Neural progenitor cell (in vitro differentiated cells): ENCODE measurements at places on chromosomes 5 and 9. TPM values are rescaled to one million over a fixed set of nuclear protein-coding genes. Genes with fewer than 3 reads are reported as not detected.

Gene WWC1
- total RNA-seq = 6.3 and 6.7 TPM in 2 replicates

DNA sequence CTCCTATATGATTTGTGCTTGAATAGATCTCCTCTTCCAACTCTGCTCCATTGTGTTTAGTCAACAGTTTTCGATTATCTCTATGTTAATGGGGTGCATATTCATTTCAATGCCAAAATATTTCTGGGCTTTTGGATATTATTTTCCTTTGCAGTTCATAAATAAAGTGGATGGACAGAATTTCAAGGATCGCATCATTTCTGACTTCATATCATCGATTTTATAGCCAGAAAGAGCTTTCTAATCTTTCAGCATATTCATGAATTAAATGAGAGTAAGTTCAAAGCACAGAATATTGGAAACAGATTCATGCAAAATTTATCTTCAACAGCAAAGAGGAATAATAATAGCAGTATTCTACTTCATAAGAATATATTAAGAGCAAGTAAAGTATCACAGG is 60.0 kb upstream of the MINAR2 start:
- no peak overlapping the region for H3K4me3 ChIP-seq
- no peak overlapping the region for H3K27ac ChIP-seq
- H3K4me1 ChIP-seq = no peaks in the 10 kb centered on the region

Gene MLLT3
- 23.8 and 39.1 TPM in 2 replicates for total RNA-seq

DNA sequence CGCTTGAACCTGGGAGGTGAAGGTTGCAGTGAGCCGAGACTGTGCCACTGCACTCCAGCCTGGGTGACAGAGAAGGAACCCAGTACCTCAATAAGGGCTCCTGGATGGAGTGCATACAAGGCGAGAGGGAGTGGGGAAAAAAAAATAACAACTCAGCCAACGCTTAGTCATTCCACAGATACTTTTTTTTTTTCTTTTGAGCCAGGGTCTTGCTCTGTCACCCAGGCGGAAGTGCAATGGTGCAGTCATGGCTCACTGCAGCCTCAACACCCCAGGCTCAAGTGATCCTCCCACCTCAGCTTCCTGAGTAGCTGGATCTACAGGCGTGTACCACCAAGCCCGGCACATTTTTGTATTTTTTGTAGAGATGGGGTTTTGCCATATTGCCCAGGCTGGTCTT is 59.5 kb upstream of the GGTA1 start:
- no peak for DNase-seq
- H3K4me1 ChIP-seq = peaks cover 13% of the 10 kb centered on the region
- no peak overlapping the region for H3K4me3 ChIP-seq
- H3K27me3 ChIP-seq = no peaks in the 10 kb centered on the region
- no peaks in the 10 kb centered on the region for H3K36me3 ChIP-seq

DNA sequence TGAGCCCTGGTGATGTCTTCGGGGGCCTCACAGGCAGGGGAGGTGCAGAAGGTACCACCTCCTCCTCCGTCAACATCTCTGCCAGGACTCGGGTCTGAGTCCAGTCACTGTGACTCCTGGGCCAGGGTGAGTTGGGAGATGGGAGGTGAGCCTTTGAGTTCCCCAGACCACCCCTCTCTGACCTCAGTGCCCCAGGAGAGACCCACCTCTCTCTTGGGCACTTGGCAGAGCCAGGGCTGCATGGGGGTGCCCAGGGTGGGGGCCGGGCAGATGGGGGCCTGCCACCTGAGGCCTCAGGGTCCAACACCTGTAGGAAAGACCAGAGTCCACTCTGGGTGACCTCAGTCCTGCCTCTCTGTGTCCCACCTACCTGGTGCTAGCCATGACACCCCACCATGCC is 6.8 kb downstream of the KIF12 start:
- H3K4me3 ChIP-seq = no peak overlapping the region

- H3K27ac ChIP-seq = no peak overlapping the region
- H3K27me3 ChIP-seq = no peaks in the 10 kb centered on the region
- no peaks in the 10 kb centered on the region for H3K4me1 ChIP-seq
- no peak overlapping the region for H3K4me3 ChIP-seq
- H3K36me3 ChIP-seq = no peaks in the 10 kb centered on the region
These were observed 91.4 kb upstream of the ACO1 start for GRCh38 chr9:32293091-32293490.
